NCI-H187 treated with DMSO at 0.1 percent for 48 hours (cell line): ENCODE measurements at places on chromosomes 11 and 22.

DNA sequence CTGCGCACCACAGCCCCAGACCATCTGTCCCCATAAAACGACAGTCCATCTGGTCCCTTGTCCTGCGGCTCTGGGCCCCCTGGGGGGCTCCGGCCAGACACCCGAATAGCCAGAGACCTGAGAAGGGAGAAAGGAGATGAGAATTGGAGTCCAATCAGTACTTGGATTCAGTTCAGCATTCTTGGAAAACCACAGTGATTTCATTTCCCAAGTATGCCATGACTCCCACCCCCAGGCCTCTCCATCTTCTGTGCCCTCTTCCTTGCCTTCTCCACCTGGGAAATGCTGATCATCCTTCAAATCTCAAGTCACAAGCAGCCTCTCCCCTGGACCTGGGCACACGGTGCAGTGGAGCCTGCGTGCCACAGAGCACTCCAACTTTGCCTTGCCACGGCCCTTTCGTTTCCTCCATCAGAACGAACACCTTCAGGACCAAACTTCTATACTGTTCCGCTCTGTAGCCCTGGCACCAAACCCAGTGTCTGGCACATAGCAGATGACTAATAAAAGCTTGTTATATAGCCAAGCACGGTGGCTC, 10.9 kb upstream of the MFNG start:
- DNase-seq: no peak

DNA sequence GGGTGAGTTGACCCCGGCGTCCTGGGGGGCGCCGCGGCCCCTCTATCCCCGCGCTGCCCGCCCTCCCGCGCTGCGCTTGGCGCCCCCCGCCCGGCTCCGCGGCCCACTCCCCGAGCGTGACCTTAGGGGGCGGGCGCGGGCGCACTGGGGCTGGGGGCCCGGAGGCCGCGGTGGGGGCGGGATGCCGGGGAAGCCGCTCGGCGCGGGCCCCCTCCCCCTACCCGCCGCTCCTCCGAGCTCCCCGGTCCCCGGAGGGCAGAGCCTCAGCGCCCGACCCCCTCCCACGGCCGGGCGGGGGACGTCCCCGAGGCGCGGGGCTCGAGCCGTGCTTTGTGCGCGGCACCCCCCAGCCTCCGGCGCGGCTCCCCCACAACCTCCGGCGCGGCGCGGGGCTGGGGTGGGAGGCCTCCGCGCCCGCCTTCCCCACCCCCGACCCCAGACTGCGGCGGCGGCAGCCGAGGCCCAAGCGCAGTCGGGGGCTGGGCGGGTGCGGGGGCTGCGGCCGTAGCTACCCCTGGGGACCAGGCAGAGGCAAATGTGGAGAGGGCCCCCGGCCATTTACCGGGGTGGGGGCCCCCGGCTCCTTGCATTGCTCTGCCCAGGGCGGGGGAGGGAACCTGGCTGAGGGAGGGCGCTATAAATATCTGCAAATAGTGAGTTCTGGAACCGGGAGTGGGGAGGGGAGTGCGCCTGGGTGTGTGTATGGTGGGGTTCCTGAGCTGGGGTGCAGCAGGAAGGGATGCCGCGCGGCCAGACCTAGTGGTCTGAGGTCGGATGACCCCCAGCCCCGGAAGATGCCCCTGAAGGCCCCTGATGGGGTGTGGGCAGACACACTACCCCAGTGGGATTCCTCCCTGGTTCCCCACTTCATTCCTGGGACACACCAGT, 988 bp downstream of the MGAT3 start:
- no peak for DNase-seq

GRCh38 chr11:118370774-118371173, 11.4 kb downstream of the UBE4A start:
- DNase-seq: no peak

DNA sequence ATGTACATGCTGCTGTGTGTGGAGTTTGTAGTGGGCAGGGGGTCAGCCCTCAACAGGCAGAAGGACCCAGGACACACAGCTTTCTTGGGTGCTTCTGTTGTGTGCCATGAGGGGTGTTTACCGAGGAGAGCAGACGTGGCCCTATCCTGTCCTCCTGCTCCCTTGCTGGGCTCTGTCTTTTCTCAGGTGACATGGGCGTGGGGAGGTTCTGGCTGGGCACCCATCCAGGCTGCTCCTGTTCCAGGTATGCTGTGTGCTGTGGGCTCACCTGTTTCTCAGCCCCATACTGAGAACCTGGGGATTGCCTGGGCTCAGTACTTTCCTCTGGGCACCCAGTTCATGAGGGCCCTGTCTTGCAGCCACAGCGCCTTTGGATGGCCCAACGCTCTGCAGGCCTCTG, 23.3 kb downstream of the MICALL1 start:
- DNase-seq: no peak

DNA sequence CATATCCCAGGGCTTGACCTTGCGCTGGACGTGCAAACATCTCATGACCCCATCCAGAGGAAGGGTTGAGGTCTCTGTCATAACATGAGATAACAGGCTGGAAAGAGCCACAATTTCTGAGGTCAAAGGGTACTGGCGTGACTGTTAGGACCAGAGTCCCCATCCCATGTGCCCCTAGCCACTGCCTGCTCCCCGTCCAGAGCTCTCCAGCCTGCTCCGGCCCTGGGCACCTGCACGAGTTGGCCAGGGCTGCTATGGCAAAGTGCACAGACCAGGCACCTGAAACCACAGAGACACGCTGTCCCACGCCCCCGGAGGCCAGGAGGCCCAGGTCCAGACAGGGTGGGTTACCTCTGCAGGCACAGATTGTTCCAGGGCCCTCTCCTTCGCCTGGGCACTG, 58.9 kb downstream of the SHANK2 start:
- no peak for DNase-seq

GRCh38 chr11:62542111-62542745, 4.4 kb downstream of the AHNAK start:
- no peak for DNase-seq

DNA sequence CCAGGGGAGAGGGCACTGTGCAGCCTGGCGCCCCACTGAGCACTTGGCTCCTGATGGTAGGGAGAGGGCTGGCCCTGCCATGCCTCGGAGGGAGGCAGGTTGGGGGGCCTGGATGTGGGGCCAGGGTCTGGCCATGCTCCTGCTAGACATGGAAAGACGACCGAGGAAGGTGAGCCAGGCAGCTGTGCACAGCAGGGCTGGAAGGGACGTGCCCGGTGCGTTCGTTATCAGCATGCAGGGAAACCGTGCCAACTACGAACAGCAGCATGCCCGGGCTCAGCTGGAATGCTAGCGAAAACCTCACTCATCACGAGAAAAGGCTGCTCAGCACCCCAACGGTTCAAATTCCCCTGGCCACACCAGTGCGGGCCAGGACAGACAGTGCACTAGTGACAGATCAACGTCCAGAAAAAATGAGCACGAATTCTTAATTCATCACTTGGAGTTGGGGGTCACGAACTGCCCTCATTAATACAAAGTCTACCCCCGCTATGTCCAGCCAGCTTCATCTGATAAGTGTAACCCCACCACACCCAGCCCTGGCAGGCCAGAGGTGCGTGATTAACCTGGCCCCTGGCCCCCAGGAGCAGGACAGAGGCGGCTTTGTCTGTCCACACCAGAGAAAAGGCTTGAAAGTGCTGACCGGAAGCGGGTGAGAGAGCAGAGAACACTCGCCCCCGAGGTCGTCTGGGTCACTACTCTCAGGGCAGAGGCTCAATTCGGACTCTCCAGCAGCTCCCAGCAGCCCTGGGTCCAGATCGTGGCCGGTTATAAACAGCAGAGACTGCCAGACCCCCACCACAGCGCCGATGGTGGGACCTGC, 84.2 kb downstream of the CELSR1 start:
- no peak for DNase-seq

GRCh38 chr11:100560606-100561005, 126.5 kb upstream of the ARHGAP42 start:
- no peak for DNase-seq

- no peak for DNase-seq
Measured at GRCh38 chr22:23075050-23075449, 4.7 kb downstream of the GNAZ start.

DNA sequence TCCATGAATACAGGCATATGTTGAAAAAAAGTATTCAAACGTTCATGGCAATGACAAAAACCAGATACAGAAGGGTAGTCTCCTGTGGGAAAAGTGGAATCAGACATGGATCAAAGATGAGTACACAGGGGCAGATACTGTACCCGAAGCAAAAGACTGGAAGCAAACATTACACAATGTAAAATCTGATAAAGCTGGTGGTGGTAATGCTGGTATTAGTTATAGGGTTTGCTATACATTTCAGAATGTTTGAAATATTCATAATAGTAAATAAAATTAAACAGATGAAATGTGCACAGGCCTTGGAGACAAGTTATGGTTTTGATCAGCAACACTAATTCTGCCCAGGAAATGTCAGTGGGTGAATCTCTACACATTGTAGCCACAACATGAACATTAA, 607.6 kb downstream of the SOX6 start:
- DNase-seq: no peak

GRCh38 chr11:30453705-30454104, 130.8 kb downstream of the ARL14EP start:
- DNase-seq: no peak

- no peak for DNase-seq
Measured at GRCh38 chr11:37171451-37171850, 573.4 kb upstream of the RAG2 start.

GRCh38 chr11:15649371-15650104, 534.8 kb downstream of the INSC start:
- DNase-seq: no peak

DNA sequence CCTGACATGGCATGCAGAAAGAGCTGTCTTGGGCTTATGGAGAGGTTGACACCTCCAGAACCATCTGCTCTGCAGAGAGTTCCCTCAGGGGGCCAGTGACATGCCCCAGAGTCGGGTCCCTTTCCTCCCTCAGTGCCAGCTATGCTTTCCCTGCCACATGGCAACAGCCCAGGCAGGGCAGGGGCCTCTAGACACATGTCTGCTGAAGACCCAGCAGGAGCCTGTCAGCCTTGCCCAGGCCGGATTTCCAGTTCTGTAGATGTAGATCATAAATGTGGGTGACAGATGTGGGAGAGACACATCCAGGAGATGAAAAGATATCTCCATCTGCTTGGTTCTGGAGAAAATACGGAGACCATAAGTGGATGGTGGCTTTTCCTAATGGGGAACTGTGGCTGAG, 25.5 kb downstream of the NAV2 start:
- DNase-seq: no peak

DNA sequence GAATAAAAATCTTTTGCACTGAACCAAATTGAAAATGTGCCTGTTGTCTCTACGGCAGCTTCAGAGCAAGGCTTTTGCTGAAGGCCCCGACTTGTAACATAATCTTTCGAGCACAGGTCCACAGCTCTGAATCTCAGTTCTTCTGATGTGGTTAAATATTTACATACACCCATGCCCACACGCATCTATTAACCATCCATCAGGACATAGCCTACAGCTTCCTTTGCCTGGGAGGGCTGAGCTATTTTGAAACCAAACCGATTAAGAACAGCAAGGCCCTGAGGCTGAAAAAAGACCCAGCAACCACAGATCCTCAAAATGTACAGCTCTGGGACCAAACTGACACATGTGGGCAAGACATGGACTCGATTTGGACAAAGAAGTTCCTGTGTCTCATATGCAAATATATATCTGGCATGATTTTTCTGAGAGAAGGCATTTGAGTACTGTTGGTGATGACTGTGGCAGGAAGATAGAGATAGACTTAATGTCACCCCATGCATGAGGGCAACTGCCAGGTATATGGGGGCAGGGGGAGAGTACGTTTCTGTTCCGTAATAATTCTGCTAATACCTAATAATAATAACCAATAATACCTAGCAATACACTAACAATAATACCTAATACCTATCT, 322.7 kb upstream of the PLET1 start:
- DNase-seq: no peak

DNA sequence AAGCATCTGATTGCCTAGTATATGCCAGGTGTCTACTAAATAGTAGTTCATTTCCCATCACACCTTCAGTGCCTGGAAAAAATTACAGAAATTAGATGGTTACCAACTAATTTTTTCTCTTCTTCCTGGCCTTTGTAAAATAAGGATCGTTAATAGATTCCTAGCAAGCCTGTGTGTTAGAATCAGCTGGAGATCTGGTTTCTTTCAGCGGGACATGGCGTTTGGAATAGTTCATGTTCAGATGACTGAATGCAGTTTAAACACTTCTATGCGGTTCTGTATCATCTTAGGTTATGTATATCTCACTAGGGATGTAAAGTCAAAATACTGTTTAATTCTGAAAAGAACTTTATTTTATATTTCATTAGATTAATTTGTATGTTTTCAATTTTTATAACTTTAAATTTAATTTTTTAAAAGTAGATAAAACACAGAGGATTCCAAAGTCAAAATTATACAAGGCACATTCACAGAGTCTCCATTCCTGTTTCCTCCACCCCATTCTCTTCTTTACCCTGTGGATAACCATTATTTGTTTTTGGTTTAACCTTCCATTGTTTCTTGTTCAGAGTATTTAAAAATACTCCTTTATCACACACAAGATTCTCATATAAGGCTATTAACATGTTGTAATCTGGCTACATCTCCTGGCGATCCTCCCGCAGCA, 132.8 kb downstream of the ATXN10 start:
- no peak for DNase-seq

- no peak for DNase-seq
Measured at GRCh38 chr11:95659088-95659487, 130.5 kb downstream of the FAM76B start.

DNA sequence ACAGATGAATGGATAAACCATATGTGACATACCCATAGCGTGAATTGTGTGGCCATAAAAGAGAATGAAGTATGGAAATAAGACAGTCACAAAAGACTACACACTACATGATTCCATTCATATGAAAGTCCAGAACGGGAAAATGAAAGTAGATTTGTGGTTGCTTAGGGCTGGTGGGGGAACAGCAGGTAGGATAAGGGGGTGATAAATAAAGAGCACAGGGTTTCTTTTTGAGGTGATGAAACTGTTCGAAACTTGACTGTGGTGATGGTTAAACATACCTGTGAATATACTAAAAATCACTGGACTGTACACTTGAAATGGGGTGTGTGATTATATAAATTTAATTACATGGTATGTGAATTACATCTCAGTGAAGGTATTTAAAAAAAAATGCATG, 16.9 kb downstream of the TMEM123 start:
- DNase-seq: no peak

DNA sequence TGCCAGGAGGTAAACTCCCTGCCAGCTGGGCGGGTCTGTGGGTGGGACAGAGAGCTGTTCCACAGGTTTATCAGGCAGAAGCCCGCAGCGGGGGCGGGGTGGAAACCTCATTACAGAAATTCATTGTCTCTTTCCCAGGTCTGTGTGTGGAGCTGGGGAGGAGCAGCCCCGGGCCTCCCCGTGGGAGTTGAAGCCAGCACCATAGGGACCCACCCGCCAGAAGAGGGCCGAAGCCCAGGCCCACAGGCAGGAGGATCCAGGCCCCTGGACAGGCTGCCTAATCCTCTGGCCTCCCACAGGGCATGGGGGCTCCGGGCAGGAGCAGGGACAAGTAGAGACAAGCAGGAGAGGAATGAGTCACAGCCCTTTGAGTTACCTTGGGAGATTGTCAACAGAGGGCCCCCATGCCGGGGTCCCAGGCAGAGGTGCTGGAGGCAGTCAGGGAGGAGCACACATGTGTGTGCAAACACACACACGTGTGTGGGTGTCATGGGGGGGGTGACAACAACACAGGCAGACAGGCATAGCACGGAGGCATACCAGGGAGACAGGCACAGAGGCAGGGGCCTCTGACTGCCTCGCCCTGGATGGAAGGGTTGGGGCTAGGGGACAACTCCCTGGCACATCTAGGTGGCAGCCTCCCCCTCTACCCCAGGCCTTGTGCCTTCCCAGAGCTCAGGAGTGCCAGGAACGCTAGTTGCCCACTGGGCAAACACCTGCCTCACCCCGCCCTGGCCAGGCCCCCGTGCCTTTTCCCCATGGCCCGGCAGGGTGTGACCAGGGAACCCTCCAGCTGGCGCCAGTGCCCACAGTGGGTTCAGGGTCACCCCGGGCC, 1.4 kb downstream of the CDC42BPG start:
- no peak for DNase-seq
